Upper lobe of right lung (tissue), 1 donor: ENCODE measurements at places on chromosomes 13 and 19.

- no peak for DNase-seq
Observed at GRCh38 chr19:11538232-11539036, at the start of gene CNN1. TSS of gene CNN1 (plus strand) at chr19:11538851. CDS start at chr19:11538928, 77 bp downstream.

DNA sequence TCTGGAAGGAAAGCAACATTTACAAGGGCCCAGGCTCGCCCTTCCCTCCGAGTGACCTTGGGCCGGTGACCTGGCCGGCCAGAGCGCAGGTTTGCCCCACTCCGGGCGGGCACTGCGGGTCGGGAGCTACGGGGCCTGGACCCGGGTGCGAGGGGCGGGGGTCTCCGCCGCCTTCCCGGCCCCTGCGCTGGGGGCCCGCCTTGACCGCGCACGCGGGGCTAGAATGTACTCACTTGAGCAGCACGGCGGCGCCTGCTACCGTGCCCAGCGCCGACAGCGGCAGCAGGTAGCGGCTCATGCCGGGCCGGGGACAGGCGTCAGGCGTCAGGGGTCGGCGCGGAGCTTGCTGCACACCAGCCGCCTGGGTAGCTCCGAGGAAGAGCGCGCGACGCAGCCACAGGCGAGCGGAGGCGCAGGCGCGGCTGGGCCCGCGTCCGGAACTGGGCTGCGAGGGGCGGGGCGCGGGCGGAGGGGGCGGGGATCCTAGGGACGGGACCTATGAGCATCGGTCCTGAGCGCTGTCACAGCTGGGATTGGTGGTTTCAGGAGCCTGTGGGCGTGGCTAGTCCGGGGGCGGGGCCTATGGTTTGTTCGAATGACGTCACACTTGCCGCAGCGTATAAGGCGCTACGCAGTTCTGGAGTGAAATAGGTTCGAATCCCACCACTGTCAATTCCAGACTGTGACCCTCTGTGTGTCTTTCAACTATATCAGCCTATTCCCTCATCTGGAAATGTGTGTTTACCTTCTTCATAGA, at the start of gene RDH13:
RDH13 (minus strand) TSS at position 414 of the 757 bp plus-strand sequence; CDS start at position 298, 116 bp downstream.
- DNase-seq = peak; percentile 99

DNA sequence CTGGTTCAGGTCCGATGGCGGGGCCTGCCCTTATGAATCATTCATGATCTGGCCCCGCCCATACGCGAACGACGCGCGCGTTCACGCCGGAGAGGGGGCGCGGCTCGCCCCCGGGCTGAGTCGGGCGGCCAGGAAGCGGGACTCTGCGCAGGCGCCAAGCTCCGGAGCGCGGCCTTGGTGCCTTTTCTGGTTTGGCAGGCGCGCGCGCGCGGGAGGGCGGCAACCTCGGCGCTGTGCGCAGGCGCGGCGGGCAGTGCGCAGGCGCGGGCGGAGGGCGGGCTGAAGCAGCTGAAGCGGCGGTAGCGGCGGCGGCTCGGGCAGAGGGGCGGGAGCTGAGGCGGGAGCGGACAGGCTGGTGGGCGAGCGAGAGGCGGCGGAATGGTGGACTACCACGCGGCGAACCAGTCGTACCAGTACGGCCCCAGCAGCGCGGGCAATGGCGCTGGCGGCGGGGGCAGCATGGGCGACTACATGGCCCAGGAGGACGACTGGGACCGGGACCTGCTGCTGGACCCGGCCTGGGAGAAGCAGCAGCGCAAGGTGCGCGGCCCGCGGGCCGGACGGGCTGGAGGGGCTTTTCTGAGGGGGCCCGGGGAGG, at the start of gene ACTN4:
ACTN4 (plus strand) TSS at position 282 of the 598 bp plus-strand sequence; CDS start at position 379, 97 bp downstream.
- DNase-seq = peak; percentile 100

GRCh38 chr19:16861834-16862233, 27.0 kb upstream of the F2RL3 start:
- DNase-seq = no peak

- DNase-seq = no peak
Observed at GRCh38 chr13:36051082-36051481, 80.1 kb downstream of the DCLK1 start.

DNA sequence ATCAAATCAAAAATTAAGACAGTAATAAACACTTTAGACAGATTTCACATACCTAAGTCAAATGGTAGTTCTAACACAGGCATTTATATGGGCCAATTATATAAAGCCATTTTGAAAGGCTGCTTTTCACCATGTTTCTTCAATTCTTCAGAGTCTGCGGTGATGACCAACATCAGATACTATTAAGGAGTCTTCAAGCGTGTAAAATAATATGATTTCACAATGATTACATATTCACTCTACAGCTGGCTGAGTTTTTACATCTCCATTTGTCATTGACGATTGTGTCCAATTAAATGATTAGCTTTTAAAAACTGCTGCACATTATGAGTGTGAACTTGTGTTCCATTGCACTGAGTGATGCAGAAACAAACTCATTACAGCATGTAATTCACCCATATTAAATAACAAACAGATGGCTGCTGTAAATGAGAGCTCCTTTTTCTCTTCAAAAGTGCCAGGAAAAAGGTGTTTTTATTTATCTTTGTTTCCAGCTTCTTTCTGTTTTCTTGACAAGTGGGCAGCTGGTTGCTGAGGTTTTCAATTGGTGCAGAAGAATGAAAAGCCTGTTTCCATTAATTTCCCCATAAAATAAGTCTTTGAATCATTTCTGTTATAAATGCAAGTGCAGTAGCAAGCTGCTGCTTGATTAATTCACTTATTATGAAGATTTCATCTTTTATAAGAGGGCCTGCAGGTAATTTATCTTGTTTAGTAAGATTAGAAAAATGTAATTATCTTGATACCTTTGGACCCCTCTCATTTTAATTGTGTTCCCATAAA, 676.1 kb upstream of the KLHL1 start:
- DNase-seq = no peak

DNA sequence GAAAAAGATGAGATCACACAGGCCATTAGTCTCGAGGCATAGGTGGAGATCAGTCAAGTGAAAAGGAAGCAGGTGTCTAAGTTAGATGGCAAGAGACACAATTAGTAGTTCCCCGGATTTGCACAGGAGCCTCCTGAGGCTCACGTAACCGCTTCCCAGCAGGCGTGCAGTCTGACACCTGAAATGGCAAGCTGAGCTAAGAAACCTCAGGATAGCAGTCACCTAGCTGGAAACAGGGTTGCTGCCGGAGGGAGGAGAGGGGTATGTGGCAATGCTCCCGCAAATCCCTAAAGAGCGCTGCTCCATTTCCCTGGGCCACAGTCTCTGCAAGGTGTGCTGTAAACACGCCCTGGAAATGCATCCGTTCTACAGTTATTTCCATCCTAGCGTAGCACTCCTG, 1151.0 kb downstream of the DIAPH3 start:
- no peak for DNase-seq

GRCh38 chr19:33887891-33888290, 91.2 kb downstream of the KCTD15 start:
- DNase-seq = no peak

- DNase-seq = peak; percentile 31
Observed at GRCh38 chr13:21361706-21362105, 97.4 kb downstream of the ZDHHC20 start.

GRCh38 chr19:34405892-34406660, 1.9 kb downstream of the PDCD2L start:
- DNase-seq = no peak

GRCh38 chr19:53037101-53038097, 7.1 kb upstream of the ERVV-2 start:
- peak; percentile 65 for DNase-seq

DNA sequence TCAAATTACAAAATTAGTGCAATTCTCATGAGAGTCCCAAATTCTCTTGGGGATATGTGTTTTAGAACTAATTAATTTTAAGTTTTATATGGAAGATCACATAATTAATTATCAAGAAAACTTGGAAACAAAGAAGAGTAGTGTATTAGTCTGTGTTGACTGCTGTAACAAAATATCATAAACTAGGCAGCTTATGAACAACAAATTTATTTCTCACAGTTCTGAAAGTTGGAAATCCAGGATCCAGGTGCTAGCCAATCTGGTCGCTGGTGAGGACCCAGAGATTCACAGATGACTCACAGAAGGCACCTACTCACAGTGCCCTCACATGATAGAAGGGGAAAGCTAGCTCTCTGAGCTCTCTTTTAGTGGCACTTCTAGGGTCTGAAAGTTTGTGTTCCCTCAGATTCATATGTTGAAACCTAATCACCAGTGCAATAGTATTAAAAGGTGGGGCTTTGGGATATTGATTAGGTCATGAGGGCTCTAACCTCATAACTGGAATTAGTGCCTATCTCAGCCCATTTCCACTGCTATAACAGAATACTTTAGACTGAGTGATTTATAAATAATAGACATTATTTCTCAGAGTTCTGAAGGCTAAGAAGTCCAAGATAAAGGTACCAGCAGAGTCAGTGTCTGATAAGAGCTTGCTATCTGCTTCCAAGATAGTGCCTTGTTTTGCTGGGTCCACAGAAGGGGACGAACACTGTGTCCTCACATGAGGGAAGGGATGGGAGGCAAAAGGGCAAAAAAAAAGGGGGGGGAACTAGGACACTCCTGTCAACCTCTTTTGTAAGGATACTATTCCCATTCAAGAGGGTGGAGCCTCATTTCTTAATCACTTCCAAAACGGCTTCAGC, 1.5 kb upstream of the ARGLU1 start:
- no peak for DNase-seq

DNA sequence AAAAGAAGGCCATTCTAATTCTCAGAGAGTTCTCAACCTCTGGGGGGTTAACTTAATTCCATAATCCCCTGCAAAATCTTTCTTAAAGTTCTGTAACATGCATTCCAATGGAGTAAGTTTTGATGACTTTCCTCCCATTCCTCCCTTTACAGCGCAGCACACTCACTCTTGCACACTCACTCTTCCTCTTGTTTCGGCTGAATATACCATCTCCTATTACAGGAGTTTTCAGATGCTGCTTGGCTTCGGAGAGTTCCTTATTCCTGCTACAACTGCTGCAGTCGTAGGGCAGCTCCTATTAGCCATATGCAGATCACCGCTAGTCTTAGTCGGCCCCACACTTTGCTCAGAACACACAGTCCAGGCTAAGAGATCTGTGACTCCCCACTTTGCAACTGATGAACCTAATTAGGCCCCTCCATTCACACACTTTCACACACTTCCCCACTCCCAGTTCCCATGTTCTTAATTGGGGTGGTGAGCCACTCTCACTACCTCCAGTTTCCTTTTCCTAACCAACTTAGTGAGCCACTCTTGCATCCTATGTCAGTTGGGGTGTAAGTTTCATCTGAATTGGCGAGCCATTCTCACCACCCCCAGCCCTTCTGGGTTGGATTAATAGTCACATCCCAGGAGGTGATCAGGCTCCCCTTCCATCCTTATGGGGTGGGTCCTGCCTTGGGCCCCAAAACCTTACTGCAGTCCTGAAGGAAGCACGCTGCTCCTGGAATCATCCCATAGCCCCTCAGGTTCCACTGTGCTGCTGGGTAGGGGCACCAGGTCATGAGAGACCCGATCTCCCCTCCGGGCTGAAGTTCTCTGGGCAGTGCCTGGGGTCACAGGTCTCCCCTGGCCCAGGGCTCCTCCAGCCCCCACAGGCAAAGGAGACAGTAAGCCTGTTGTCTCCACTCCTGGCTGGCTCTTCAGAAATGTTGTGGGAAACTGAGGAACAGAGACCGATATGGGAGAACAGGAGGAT, 53.9 kb downstream of the OR10H4 start:
- no peak for DNase-seq

DNA sequence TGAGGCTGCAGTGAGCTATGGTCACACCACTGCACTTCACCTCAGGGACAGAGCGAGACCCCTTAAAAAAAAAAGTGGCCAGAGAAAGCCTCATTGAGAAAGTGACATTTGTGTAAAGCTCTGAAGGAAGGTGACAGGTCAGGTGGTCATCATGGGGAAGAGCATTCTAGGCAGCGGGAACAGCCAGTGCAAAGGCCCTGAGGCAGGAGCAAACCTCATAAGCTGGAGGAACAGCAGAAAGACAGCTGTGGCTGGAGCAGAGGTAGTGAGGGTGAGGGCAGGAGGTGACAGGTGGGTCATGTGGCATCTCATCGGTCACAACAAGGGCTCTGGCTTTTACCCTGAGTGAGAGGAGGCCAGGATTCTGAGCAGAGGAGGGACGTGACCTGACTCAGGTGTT, 64.4 kb downstream of the RYR1 start:
- no peak for DNase-seq

DNA sequence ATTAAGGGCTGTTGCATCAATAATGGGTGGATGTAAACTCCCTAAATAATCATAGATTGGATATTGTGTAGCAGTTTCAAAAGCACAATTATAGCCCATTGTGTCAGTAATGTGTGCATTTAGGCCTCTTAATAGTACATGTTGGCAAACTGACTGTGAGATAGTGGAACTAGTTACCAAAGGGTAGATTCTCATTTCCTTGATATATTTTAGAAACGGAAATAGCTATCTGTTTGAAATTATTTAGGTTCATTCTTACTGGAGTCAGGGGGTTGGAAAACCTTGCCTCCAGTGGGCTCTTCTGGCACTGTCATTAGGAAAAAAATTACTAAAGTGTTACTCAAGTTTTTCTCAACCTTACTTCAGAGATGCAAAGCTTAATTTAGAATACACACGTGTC, 1074.9 kb downstream of the PCDH17 start:
- DNase-seq = no peak
